ENCODE measurements at places on chromosomes 6 and 20. TPM values are rescaled to one million over a fixed set of nuclear protein-coding genes. Genes with fewer than 3 reads are reported as not detected.

DNA sequence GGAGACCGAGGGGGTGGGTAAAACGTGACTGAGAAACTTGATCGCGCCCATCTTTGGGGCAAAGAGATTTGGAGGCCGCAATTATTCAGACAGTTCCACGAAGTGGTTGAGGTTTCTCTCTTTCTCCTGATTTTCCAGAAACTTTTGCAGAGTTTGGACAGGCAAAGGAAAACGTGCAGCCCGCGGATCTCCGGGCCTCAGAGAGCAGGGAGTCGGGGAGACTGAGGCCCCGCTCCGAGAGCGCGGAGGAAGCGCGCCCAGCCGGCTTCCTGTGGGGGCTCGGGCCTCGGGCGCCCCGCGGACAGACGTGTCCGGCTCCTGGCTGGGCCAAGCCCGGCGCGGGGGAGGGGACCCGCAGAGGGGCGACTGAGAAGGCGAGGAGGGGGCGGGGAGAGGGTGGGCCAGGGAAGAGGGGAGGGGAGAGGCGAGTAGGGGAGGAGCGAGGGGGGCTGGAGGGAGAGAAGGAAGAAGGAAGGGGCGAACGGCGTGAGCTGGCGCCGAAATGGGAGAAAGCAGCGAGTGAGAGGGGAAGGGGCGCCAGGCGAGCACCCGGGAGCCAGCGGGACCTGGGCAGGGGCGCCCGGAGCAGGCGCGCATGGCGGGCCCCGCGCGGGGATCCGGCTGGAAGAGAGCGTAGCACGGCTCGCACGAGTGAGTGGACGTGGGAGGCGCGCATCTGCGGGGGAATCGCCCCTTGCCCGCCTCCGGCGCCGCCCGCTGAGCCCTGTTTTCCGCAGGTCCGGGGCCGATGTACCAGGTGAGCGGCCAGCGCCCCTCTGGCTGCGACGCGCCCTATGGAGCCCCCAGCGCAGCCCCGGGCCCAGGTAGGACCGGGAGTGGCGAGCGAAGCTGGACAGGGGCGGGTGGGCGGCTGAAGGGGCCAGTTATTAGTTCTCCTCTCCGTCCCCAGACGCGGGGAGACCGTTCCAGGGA is at the start of gene MDFI:
MDFI (plus strand) TSS at position 467 of the 933 bp plus-strand sequence; CDS start at position 749, 282 bp downstream.
- no peak for DNase-seq

DNA sequence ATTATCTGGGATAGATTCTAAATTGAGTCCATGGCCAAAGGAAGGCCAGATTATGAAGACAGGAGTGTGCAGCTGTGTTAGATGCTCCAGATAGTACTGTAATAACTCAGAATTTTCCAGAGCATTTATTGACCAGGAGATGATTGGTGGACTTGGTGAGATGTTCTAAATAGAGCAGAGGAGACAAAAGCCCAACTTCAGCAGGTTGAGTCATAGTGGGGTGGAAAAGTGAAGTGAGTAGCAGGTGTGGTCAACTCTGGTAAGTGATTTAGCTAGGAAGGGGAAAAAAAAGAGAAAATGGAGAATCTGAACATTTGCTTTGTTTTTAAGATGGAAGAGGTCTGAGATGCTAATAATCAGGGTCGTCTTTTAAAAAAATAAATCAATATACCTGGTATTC is 227.4 kb downstream of the TMEM200A start:
- DNase-seq = no peak

Gene PAK1IP1
- total RNA-seq = 18.4 TPM

Gene DLK2
- total RNA-seq = 1.5 TPM

Gene PI3
- total RNA-seq = 4.3 TPM

GRCh38 chr6:131036143-131036542 is 26.9 kb downstream of the EPB41L2 start:
- DNase-seq = no peak
